ENCODE measurements at places on chromosomes 3 and 15.

- peak; percentile 75 for DNase-seq
These were observed 62.7 kb downstream of the PDE8A start for GRCh38 chr15:85044251-85044853.

DNA sequence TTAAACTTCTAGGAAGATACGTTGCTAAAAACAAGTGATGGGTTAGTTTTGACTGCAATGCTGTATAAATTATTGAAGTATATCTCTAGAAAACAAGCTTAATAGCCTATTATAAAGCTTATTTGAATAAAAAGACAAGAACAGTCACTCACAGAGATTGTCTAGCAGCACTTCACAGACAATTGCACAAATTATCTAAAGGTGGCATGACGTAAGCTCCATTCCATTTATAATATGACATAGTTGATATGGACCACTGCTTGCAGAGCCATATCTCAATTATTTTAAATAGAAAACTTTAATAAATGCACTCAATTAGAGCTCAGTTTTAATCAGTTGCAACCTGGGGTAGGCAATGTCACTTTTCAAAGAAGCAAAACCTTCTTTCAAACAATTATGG, 319.9 kb upstream of the GBE1 start:
- DNase-seq: no peak

DNA sequence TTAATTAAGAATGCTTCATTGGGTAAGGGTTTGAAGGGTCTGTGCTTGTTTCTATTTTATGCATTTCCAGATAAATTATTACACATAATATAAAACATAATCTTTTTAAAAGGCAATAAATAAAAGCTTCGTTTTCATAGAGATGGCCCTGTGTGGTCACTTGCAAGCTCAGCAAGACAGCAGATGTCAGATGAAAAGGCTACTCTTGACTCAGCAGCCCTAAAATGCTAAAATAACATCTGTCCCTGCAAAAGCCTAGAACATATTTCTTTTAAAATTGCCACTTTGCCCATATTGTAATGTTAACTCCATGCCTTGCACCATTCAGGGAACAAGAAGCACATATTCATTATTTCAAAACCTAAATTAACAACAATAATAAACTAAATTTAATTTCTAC, 349.4 kb downstream of the CNTN3 start:
- no peak for DNase-seq

GRCh38 chr15:89495638-89496145, 691 bp downstream of the RHCG start:
- DNase-seq: no peak

- DNase-seq: no peak
These were observed 262.6 kb downstream of the MECOM start for GRCh38 chr3:169400874-169401273.

All from EH (cell line).